ENCODE measurements at places on chromosomes 3 and 15.

DNA sequence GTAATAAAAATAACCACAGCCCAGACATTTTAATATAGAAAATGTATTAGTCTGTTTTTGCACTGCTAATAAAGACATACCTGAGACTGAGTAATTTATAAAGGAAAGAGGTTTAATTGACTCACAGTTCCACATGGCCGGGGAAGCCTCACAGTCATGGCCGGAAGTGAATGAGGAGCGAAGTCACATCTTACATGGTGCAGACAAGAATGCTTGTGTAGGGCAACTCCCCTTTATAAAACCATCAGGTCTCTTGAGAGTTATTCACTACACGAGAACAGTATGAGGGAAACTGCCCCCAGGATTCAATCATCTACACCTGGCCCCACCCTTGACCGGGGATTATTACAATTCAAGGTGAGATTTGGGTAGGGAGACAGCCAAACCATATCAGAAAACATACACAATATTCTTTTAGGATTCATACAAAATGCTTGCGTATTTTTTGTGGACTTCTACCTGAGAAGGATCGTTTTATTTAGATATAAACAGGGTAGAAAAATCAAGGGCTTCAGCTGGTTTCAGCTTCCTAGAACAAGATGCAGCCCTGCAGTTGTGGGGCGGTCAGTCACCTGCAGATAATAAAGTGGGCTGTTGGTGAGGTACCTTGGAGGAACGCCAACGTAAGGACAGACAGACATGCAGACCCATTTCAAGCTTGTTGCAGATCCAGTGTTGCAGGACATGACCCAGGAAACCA, 101.9 kb downstream of the TNIK start:
- no peak for DNase-seq

DNA sequence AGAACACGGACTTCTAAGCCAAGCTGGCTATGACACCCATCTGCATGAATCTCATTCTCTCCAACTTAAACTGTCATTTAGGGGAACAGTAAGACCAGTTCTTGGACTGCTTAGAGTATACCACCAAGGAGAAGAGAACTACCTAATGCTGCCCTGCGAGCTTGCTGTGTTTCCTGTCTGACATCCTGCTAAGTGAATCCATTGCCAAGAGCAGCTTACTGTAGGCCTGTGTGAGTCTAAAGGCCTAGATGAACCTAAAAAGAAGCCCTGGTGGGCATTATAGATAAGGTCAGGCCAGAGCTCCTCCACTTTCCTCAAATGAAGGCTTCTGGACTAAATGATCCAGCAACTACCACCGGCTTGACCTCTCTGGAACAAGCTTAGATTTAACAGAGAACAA, 15.0 kb downstream of the LZTFL1 start:
- no peak for DNase-seq

- no peak for DNase-seq
Measured at GRCh38 chr3:28835751-28836150, 445.1 kb upstream of the RBMS3 start.

DNA sequence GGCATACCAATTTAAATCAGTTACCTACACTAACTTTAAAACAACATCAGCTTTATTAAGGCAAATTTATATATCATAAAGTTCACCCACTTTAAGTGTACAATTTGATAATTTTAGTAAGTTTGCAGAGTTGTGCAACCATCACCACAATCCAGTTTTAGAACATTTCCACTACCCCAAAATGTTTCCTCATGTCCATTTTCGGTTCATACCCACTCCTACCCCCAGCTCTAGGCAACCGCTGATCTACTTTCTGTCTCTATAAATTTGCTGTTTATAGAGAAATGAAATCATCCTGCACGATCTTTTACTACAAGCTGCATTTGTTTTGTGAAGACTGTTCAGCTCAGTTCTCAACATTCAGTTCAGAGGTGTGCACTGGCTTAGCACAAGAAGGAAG, 31.5 kb upstream of the FAM81A start:
- no peak for DNase-seq

- DNase-seq, result no peak
Measured at GRCh38 chr3:73206030-73206429, 144.6 kb downstream of the EBLN2 start.

GRCh38 chr15:40066589-40066988, 27.6 kb upstream of the SRP14 start:
- no peak for DNase-seq

- no peak for DNase-seq
Measured at GRCh38 chr15:95857758-95858157, 472.7 kb upstream of the NR2F2 start.

- no peak for DNase-seq
Measured at GRCh38 chr15:101149864-101150722, 101.8 kb downstream of the CHSY1 start.

GRCh38 chr15:36635681-36636080, 56.3 kb downstream of the CDIN1 start:
- no peak for DNase-seq

DNA sequence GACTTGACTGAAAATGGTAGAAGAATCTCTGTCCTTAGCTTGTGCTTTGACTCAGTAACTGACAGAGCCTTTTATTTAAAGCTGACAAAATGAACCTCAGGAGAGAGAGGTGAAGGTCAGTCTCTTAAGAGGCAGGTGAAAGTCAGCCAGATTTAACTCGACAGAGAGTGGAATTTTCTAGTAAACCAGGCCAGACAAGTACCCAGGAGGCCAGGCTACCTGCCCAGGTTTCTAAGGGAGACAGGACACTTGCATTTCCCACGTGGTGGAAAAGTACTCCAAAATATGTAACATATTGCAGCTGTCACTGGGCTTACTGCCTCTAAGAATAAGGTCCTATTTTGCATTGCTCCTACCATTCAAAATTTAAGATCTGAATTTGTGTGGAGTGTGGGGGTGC, 167.9 kb downstream of the FMN1 start:
- no peak for DNase-seq

- no peak for DNase-seq
Measured at GRCh38 chr3:8266730-8267131, 234.9 kb upstream of the LMCD1 start.

DNA sequence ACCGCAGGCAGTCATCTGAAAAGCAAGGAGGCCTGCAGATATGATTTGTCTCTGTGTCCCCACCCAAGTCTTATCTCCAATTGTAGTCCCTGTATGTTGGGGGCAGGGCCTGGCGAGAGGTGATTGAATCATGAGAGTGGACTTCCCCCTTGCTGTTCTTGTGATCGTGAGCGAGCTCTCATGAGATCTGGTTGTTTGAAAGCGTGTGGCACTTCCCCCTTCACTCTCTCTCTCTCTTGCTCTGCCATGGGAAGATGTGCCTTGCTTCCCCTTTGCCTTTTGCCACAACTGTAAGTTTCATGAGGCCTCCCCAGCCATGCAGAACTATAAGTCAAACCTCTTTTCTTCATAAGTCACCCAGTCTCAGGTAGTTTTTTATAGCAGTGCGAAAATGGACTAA, 83.3 kb downstream of the TMCO5A start:
- DNase-seq, result no peak

DNA sequence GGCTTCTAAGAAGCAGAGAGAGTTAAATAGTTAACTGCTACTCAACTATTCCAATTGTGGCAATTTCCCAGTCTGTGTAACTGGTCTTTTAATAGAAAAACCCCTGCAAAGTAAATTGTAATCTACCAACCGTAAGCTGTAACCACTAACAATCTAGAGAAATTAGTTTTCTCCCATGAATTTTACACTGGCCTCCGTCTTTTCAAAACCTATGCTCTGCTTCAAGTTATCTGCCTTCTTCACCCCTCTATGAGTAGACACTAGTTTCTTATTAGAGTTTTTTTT, 42.6 kb downstream of the LRRFIP2 start:
- no peak for DNase-seq

DNA sequence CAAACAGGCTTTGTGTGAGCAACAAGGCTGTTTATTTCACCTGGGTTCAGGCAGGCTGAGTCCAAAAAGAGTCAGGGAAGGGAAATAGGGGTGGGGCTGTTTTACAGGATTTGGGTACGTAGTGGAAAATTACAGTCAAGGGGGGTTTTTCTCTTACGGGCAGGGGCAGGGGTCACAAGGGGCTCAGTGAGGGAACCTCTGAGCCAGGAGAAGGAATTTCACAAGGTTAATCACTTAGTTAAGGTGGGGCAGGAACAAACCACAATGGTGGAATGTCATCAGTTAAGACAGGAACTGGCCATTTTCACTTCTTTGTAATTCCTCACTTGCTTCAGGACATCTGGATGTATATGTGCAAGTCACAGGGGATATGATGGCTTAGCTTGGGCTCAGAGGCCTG, 1592.8 kb upstream of the GBE1 start:
- no peak for DNase-seq

DNA sequence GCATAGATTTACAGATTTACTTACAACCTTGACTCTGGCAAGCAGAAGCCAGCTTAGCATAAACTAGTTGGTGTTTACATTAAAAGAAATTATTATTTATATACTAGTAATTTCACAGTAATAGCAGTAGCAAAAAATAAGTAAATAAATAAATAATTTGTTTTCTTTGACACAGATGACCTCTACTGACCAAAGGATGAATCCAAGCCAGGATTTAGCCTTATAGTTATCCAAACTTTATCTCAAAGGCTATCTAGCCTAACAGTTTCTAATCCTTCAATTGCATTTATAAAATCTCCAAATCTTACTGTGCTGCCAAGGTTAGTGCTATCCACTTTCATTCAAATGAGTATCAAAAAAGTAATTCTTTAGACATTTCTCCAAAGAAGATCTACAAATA, 64.3 kb downstream of the FRMD5 start:
- no peak for DNase-seq

- DNase-seq, result no peak
Measured at GRCh38 chr15:99137111-99137546, 32.2 kb downstream of the SYNM start.

GRCh38 chr3:171377859-171378258, 82.3 kb downstream of the TNIK start:
- no peak for DNase-seq

DNA sequence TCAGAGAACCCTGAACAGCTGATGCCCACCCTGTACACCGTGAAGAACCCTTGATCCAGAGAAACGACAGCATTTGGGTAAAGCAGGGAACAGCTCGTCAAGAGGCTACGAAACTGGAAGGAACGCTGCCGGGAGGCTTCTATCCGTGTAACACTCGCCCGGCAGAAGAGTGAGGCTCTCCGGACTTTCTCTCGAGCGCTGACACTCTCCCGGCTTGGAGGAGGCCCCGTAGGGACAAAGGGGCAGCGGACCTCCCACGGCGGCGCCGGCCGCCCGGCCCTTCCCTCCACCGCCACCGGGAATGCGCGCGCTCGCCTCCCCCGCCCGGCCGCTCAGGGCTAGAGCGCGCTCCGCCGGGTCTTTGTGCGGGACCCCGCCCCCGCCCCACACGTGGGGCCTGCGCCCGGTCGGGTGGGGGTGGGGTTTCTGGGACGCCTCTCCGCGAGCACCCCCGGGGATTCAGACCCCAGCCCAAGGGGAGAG, 1.7 kb downstream of the HYAL2 start:
- DNase-seq, result peak; percentile 69

DNA sequence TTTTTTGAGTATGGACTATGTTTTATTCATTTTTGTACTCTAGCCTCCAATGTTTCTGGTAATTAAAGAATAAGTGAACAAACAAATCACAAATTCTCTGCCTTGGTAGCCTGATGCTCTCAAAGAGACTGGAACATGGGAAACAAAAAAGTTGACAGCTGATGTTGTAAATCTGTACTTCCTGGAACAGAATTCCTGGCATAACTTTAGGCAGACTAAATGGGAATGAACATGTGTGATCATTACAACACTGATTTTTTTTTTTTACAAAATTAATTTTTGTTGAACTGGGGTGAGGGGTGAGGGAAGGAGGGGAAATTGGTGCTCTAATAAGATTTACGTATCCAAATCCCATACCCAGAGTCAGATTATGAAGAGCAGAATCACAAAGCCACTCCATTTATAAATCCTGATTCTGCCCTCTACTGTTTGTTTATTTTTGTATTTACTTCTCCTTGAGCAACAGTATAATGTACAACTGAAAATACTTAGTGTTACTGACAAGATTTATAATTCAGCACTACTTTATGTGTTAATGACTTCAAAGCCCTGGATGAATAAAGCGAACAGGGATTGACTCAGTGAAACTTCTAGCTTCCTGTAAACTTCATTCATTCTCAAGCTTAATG, 165.0 kb downstream of the FRMD5 start:
- no peak for DNase-seq

- no peak for DNase-seq
Measured at GRCh38 chr15:62419192-62419591, 254.1 kb upstream of the C2CD4B start.

GRCh38 chr3:9820946-9821345, 10.9 kb downstream of the TTLL3 start:
- DNase-seq, result no peak

DNA sequence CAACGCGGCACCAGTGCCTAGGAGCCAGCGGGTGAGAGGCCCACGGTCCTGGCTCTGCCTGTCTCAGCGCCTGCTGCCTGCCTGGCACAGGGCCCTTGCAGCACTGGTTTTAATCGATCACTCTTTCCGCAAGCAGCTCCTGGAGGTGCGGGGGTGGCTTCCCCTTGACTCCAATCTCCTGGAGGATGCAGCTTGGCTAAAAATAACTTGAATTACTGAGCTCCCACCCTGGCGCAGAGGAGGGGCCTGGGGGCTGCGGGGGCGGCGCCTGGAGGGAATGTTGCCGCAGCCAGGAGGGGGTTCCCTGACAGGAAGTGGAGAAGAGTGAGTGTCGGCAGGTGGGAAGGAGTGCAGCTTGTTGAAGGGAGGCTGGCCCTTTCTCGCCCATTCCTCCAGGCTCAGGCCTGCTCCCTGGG, 9.9 kb upstream of the RPL29 start:
- no peak for DNase-seq

DNA sequence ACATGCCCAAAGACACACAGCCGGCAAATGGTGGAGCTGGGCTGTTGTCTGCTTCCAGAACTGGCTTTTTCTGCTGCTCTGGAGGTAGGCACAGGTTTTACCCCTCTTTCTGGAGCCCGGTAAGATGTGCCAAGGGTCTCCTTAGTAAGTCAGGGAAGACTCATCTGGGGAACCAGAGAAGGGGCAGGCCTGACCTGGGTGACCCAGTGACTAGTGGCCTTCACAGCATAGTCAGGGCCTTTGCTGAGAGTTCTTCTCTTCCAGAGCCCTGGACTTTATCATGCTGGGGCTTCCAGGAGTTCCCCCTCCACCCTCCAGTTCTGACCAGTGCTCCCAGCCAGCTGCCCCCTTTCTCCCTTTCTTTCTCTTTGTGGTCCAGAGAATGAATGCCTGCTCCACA, 3.2 kb downstream of the CD276 start:
- no peak for DNase-seq
